NCI-H1105 (cell line): ENCODE measurements at places on chromosomes 2 and 18.

DNA sequence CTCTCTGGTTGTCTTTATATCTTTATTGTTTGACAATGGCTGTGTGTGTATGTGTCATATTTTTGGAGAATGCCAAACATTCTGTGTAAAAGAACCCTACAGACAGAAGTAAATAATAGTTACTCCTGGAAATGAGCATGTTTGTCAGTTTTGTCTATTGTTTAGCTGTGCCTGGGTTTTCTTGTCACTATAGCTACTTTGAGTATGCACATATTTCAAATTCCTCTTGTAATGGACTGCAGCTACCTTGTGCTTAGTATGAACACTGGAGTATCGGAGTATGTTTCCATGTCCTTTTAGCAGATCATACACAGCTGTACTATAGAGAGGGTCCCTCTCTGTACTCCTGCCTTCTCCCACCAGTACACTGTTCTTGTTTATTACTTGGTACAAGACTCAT is 58.0 kb upstream of the DOCK10 start:
- no peak for DNase-seq

- DNase-seq: no peak
Measured at GRCh38 chr2:18959952-18960717, 370.8 kb upstream of the NT5C1B start.

GRCh38 chr2:39515273-39515896 is 78.3 kb upstream of the MAP4K3 start:
- DNase-seq: no peak

DNA sequence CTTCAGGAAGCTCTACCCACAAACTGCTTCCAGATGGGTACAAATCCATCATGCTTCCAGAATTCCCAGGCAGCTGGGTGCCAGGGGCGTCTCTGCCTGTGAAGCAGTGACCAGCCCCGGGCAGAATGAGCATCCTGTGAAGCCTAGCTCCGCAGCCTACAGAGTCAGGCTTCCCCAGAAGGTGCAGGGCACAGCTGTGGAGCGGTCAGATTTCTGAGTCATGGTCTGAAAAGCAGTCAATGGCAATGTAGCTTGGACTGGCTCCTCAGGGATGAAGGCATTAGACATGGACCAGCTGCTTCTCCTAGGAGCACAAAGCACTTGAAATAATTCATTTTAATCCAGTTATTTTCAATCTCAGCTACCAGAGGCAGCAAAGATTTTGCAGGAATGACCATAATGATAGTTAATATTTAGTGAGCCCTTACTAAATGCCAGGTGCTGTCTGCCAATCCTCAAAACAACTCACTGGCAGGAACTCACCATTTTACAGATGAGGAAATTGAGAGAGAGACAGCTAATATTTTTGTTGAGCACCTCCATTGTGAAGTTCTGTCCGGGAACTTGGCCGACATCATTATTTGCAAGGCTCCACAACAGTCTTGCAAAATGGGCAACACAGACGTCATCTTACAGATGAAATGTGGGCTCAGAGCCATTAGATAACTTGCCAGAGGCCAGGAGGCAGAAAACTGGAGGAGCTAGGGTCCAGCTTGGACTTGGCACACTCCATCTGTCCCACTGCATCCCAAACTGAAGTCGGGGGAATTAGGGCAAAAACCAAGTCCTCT is 31.7 kb downstream of the ACMSD start:
- no peak for DNase-seq

GRCh38 chr2:167342769-167343168 is 454.5 kb downstream of the XIRP2 start:
- no peak for DNase-seq

DNA sequence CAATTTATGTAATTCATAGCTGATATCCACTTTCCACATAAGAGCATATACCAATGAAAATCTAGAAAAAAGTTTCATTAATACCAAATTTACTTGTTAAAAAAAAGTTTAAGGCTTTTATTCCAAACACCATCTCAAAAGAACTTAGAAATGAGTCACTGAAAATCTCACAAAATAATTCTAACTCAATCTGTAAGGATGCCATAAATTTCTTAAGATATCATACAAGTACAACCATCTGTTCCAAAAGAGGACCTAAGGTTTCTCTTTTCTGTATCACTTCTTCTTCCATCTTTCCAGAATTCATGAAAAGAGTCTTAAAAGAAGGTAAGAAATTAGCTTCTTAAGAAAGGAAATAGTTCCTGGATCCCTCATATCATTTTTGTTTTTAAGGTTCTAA is 60.4 kb downstream of the TRIP12 start:
- no peak for DNase-seq

- peak; percentile 32 for DNase-seq
Measured at GRCh38 chr18:78192054-78192453, 787.6 kb upstream of the SALL3 start.

DNA sequence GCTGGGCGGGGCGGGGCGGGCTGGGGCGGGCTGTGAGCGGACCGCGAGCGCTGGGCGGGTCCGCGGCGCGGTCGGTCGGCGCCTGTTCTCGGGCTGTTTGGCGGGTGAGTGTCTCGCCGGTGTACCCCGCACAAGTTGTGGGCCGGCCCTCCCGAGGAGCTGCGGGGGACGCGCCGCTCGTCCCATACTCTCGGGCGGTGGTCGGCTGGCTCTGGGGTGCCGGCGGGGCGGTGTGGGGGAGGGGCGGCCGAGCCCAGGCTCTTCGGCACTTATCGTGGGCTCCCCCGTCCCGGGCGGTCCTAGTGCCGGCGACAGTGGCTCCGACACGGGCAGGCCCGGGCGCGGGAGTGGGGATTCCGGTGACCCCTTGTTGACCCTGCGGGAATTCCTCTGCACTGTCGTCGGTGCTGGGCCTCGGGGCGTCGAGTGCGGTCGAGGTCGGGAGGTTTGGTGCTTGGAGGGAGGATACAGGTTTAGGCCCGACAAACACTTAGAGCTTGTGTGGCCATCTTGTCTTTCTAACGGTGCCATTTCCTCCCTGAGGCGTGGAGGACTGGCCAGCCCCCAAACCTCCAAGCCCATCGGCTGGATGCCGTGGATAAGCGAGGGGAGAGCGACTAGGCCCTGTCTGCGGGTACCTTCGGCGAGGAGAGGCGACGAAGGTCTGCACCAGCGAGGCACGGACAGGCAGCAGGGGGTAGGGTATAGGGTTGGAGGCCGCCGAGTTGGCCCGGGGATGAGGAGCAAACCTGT is at the start of gene SEPTIN2:
TSS of gene SEPTIN2 (plus strand) at position 47 of the 753 bp plus-strand sequence. CDS start 8,308 bp downstream, outside the sequence.
- DNase-seq: peak; percentile 34

GRCh38 chr2:218331745-218332144 is 24.9 kb upstream of the CATIP start:
- no peak for DNase-seq

DNA sequence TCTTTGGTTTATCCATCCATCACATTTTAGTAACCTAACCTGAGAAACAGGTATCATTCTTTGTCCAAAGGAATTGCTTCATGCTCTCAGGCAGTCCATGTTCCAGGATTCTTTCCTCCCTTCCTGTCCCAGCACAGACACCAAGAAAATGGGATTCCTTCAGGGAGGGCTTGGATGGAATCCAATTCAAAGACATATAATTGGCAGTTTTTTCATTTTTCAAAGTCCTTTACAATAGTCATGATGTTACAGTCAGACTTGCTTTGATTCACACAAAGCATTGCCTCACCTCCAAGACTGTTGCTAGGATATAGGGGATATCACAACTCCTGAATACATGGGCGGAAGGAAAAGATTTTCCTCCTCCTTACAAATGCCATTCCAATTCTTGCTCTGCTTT is 241.4 kb upstream of the ACVR2A start:
- DNase-seq: no peak

DNA sequence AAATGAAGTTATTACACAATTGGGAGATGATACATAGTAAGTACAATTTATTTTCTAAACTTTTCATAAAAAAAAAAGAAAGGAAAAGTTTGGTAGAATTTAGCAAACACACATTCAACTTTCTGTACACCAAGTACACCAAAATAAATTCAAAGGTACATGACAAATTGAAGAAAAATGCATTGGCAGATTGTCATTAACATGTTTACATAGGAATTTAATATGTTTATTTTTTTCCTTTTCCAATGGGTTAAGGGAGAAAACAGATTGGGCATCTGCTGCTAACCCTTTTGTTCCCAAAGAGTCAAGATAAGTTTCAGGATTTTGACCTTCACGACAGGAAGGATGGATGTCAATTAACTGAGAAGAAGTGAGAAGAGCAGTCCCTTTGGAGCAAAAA is 620.4 kb downstream of the XIRP2 start:
- DNase-seq: no peak

GRCh38 chr2:226995625-226996041 is 159.8 kb downstream of the RHBDD1 start:
- DNase-seq: no peak

GRCh38 chr2:179170901-179171300 is 93.7 kb downstream of the SESTD1 start:
- no peak for DNase-seq

GRCh38 chr18:52319424-52319983 is 20.5 kb upstream of the DCC start:
- DNase-seq: no peak

GRCh38 chr2:54810246-54810645 is 86.8 kb downstream of the EML6 start:
- DNase-seq: no peak

- DNase-seq: no peak
Measured at GRCh38 chr18:41992066-41992465, 37.0 kb downstream of the PIK3C3 start.

GRCh38 chr2:8907764-8908288 is 70.4 kb upstream of the KIDINS220 start:
- DNase-seq: no peak

- DNase-seq: no peak
Measured at GRCh38 chr2:230218421-230218820, 1.4 kb downstream of the SP110 start.

DNA sequence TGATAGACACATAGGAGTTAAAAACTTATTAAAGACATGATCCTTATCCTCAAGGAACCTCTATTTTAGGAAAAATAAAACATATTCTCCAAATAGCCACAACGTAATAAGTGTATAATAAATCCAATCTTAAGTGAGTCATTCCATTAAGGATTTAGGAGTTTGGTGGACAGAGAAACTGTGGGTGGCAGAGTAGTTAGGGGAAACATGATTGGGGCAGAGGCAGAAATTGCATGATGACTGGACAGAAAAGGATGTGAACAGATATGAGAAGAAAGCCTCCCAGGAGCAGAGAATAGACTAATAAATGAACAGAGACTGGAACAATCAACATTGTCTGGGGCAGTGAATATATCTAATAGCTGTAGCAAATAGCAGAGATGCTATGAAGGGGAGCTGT is 48.1 kb upstream of the SIGLEC15 start:
- DNase-seq: no peak

GRCh38 chr2:209726311-209726710 is 45.3 kb upstream of the UNC80 start:
- no peak for DNase-seq

GRCh38 chr2:32732120-32732519 is 104.3 kb downstream of the TTC27 start:
- no peak for DNase-seq

- no peak for DNase-seq
Measured at GRCh38 chr2:154462634-154463033, 235.9 kb upstream of the KCNJ3 start.

DNA sequence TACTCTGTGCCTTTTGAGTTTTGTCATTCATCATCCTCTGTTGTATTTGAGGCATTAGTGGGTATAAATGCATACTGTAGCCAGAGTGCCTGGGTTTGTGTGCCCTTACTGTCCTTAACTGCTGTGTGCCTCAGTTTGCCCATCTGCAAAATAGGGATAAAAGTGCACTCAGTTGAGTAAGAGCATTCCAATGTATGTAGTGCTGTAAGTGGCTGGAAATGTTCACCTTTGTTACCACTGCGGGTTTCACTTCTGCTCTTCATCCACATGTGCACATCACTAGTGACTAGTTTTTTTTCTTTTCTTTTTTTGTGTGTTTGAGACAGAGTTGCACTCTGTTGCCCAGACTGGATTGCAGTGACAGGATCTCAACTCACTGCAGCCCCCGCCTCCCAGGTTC is 39.9 kb downstream of the PLEKHB2 start:
- no peak for DNase-seq

DNA sequence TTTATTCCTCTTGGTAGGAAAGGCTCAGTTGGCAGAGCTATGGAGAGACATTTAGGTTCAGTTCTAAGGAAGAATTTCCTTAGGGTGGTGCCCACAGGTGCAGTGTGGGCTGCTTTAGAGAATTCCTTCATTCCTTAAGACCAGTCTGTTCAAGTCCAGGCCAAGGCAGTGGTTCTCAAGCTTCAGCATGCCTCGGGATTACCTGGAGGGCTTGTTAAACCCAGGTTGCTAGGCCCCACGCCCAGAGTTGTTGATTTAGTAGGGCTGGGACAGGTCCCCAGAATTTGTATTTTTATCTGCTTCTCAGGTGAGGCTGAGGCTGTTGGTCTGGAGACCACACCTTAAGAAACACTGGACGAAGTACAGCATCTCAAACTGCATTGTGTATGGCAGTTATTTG is 68.9 kb downstream of the CERS6 start:
- no peak for DNase-seq

DNA sequence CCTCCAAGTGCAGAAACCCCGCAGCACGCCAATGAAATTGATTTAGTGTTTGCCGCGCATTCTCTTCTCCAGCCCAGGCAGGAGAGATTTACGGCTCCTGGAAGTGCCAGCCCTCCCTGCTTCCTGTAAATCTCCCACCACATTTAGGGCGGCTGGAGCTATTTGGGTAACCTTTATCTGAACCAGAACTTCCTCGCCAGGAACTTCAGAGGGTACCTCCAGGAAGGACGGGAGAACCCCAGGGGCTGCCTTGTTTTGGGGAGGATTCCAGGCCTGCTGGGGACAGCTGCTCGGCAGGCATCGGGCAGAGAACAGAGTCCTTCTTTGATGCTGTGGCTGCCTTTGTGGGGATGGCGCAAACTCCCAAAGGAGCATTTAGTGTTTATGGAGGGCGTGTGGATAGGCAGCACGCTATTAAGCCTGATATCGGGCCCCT is 122.0 kb upstream of the MYCN start:
- DNase-seq: no peak

GRCh38 chr18:26503382-26503781 is 45.0 kb downstream of the KCTD1 start:
- DNase-seq: no peak

DNA sequence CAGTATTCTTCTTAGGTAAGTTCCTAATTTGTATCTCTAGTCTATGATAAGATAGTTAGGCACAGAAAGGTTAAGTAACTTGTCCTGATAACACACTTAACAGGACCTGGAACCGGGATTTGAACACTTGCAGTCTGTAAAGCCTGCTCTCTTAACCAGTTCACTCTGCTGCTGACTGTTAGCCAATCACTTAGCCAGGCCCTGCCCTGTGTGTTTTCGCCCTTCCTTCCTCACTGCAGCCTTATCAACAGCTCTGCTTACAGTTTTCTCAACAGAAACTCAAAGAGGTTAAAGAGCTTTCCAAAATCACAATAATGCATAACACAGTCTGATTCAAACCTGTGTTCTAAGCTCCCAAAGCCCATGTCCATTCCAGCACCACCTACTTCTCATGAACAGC is 151.7 kb downstream of the TRABD2A start:
- DNase-seq: no peak

GRCh38 chr18:28791101-28791500 is 614.2 kb upstream of the CDH2 start:
- DNase-seq: no peak
